Caco-2 (cell line): ENCODE measurements at places on chromosomes 7 and 10.

GRCh38 chr10:114173921-114174694 lies at the start of gene CCDC186:
CCDC186 (minus strand) TSS chr10:114174203; CDS start chr10:114163268, 10,935 bp downstream.
- DNase-seq, result peak; percentile 99

DNA sequence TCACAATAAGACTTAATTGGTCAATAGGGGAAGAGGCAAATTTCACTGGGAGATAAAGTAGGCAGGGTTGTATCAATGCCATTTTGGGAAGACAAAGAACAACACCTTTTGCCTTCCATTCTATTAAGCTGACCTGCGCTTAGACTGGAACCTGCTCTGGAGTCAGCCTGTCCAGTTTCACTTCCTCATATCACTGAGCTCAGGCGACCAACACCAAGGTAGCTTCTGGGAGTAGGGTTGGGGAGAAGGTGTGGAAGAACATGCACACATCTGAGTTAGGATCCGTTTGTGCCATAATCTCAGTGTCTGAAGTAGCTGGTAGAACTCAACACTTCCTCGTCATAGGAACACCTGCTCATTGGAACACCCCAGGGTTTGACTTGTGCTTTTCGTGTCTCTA lies 527.4 kb upstream of the IGFBP3 start:
- no peak for DNase-seq

GRCh38 chr10:35913628-35914027 lies 271.5 kb upstream of the FZD8 start:
- no peak for DNase-seq

- DNase-seq, result no peak
Measured at GRCh38 chr10:31630861-31631567, 297.6 kb downstream of the ARHGAP12 start.

DNA sequence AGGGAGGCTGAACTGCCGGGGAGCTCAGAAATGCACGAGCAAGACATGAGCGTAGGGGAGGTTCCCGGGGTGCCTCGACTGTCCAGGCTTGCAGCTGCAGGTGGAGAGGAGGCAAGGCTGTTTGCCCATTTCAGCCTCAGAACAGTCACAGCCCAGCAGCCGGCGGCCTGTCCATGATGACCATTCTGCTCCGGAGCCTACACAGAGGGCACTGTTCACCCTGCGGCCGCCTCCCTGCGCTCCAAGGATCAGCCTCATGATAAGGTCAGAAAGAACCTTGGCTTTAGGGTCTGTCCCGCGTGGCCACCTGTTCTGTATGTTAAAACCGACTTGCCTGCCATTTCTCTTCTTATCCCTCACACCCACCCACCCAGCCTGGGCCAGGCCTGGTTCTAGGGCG lies 21.9 kb upstream of the CFAP46 start:
- DNase-seq, result peak; percentile 19

DNA sequence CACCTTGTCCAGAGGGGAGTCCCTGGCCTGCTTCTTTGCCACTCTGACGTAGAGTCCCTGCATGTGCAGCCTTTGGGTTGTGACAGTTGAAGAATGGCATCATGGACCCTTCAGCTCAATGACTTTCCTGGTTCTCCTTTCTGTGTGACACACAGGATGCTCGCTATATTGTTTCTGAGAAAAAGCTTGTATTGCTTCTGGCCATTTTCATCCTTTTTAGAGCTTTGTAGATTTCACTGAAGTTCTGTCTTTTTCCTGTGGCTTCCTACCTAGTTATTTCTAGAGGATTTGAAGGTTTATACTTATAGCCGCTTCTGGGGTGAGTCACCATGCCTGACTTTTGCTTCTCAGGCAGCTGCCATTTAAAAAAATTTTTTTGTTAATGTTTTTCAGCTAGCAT lies 27.0 kb downstream of the SND1 start:
- DNase-seq, result no peak

GRCh38 chr7:132723506-132724081 lies 147.3 kb upstream of the PLXNA4 start:
- no peak for DNase-seq

GRCh38 chr7:100472854-100473499 lies 6.0 kb downstream of the TSC22D4 start:
- no peak for DNase-seq

- DNase-seq, result no peak
Measured at GRCh38 chr10:85532773-85533172, 833.8 kb downstream of the GRID1 start.

GRCh38 chr7:84975586-84976185 lies 211.2 kb downstream of the SEMA3D start:
- DNase-seq, result no peak

DNA sequence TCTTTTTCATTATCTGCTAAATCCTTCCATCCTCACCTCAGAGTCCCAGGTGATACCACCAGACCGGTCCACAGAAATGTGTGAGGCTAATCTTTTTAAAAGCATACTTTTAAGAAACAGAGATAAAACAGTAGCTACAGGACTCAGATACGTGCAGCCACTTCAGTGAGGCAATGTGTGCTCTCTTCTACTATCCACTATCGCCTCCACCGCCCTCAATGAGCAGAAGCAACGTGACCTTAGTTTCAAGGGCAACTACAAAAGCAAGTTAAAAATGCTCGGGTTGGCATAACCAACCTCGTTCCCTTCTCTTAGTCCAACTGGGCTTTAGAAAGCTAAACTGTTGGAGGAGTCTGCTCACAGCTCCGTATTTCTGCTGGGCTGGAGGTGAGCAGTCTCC lies 4.2 kb downstream of the FGFR2 start:
- DNase-seq, result no peak

GRCh38 chr7:149495785-149496641 lies 1.6 kb downstream of the ZNF746 start:
- DNase-seq, result no peak

GRCh38 chr7:158246960-158247673 lies 340.5 kb downstream of the PTPRN2 start:
- no peak for DNase-seq

DNA sequence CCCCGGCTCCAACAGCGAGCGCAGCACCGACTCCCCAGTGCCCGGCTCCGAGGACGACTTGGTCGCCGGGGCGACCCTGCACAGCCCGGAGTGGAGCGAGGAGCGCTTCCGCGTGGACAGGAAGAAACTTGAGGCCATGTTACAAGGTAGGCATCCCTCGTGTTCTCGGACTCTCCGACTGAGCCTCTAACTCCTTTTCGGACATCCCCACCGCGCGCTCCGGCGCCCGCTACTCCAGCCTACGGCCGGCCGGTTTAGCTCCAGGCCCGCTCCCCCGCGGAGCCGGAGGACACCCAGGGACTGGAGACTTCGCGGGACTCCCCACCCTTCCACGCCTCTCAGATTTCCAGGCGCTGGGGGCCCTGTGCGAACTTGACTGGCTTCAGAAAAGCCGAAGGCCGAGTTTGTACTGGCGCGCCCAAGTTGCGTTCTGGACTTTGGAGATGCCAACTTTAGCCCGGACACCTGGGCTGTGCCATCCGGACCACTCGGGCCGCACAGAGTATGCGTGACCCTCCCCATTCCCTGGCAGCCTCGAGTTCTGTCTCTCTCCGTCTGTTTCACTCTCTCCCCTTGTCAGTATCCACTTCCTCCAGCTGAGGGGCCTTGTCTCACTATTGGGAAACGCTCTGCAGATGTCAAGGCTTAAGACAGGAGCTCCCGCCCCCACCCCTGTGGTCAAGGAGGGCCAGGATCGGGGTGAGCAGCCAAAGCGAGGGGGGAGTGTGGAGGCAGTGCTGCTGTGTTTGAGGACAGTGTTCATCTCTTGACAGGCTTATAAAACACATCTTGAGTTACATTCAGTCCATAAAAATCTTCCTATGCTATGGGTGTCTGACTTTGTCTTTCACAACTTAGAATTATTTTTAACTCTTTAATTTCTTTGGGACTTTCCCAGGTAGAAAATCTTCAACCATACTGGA lies 777 bp downstream of the BICC1 start:
- peak; percentile 89 for DNase-seq

- no peak for DNase-seq
Measured at GRCh38 chr10:115909037-115909436, 364.0 kb downstream of the GFRA1 start.

- no peak for DNase-seq
Measured at GRCh38 chr7:120865191-120865981, 7.4 kb upstream of the TSPAN12 start.

DNA sequence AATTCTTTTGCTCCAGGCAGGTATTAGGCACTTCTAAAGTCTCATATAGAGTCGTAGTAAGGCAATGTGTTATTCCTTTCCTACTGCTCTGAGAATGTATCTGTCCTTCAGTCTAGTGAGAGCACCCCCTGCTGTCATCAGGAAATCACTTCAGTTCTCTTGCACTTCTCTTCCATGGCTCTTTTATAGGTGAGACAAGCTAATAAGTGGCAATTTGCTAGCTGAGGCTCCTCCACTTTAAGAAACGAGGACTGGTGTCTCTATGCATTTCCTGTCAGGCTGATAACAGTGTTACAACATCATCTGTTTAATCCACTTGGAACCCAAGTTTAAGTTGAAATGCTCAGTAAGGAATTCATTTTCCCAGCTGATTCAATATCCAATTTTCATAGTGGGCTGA lies 350.6 kb downstream of the TFEC start:
- no peak for DNase-seq

- DNase-seq, result no peak
Measured at GRCh38 chr10:132149917-132150316, 36.8 kb upstream of the DPYSL4 start.

DNA sequence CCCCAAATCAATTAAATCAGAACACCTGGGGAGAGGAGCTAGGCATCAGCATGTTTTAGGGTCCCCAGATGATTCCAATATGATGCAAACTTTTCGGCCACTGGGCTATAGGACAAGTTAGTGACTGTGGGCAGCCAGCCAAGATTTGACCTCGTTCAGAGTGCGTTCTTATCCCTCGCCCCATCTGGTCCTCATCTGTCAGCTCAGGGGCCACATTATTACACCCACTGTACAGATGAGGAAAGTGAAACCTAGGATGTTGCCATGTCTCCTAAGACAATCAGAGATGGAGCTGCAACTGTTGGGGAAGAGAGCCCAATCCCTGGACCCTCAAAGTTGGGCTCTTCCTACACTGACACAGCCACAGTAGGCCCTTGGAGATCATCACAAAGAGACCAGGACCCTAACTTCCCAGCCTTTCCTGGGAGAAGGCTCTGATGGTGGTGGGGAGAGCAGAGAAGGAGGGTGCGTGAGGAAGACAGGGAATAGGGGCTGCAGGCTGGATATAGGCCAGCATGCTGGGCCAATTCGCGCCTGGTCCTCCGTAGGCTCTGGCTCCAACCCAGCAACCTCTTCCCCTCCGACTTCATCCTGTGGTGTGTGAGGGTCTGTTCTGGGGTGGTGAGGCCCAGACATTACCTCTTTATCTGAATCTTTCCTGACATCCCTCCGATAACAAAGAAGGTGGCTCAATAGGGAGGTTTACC lies 109.4 kb upstream of the ZMIZ1 start:
- no peak for DNase-seq

- no peak for DNase-seq
Measured at GRCh38 chr7:79927116-79927515, 207.5 kb upstream of the GNAI1 start.

GRCh38 chr10:12808014-12808613 lies 193.4 kb downstream of the CCDC3 start:
- no peak for DNase-seq

GRCh38 chr7:41205600-41205999 lies 497.3 kb downstream of the INHBA start:
- no peak for DNase-seq

DNA sequence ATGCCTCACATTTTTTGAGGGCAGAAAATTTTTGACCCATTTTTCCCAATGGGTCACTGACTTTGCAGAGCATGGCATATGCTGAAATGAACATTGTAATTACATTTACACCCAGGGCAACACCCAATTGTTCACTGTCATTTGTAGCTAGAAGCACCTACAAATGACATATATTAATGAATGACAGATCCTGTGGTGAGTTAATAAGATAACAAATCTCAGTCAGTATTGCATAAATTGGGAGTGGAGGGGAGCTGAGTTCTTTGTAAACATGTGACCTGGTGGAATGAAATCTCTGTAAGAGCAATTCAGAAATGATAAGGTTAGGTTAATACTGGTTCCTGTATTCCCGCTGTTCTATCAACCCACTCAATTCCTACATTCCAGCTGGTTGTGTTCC lies 255.1 kb upstream of the LRRN3 start:
- no peak for DNase-seq

- DNase-seq, result no peak
Measured at GRCh38 chr7:154647625-154648024, 355.3 kb downstream of the PAXIP1 start.

GRCh38 chr7:79272066-79272669 lies 181.3 kb downstream of the MAGI2 start:
- DNase-seq, result peak; percentile 29

DNA sequence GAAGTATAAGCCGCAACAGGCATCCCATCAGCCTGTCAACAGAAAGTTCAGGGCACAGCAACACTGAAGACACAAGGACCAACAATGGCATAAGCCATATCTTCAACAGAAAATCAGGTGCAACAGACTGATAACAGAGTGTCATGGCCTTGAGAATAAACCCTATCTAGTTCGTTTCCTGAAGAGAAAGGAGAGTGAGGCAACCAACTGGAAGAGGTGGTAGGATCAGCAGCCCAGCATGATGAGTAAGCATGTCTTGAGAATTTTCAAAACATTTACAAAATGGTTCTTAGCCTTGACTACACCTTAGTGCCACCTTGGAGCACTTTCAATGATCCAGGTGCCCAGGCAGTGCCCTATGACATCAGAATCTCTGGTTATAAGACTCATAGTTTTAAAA lies 290.2 kb upstream of the SEMA3C start:
- DNase-seq, result no peak
